ENCODE measurements at places on chromosomes 12 and 14. TPM values are rescaled to one million over a fixed set of nuclear protein-coding genes. Genes with fewer than 3 reads are reported as not detected.

The SLC10A1 gene
- not detected for total RNA-seq

The FAM161B gene
- total RNA-seq = 4.3 TPM

The RNASE4 gene
- 6.2 TPM for total RNA-seq

The CCND2 gene
- total RNA-seq = 404 TPM

The OR10A7 gene
- not detected for total RNA-seq

The CPNE6 gene
- not detected for total RNA-seq

The ASCL1 gene
- total RNA-seq = not detected

The DPF3 gene
- total RNA-seq = 1.3 TPM

The GRIP1 gene
- total RNA-seq = 89.3 TPM

The LMNTD1 gene
- total RNA-seq = not detected

The IFNG-AS1 gene
- not detected for total RNA-seq
